ENCODE measurements at places on chromosomes 5 and 9.

GRCh38 chr9:6922124-6922676 lies 164.4 kb downstream of the KDM4C start:
- no peak for DNase-seq

DNA sequence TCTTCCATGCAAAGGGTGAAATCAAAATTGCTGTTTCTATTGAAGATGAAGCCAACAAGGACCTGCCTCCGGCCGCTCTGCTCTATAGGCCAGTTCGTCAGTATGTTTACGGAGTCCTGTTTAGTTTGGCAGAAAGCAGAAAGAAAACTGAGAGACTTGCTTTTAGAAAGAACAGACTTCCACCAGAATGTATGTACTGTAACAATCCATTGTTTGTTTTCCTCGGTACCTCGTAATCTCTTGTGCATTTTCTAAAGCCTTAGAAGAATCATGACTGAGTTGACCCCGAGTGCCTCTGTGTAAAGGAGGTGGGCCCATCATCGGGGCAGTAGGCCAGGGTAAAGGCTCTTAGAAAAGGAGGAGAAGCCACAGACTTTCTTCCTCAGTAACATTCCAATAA lies 44.2 kb upstream of the PHF2 start:
- DNase-seq: no peak

DNA sequence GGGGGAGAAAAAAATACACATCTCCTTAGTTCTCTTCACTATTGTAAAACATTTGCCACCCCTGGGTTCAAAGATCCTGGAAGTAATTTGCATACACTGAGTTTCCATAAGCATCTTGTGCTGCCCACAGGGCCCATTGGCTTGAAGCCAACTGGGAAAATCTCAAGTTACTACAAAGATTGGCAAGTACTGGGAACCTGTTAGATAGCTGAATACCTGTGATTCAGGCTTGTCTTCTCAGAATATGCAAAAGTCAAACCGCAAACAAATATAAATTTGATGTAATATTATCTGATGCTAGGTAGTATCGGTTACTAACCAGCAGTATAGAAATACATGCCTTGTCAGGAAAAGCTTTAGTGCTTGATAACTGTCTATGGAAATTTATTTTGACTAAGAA lies 156.9 kb upstream of the FST start:
- DNase-seq: no peak

DNA sequence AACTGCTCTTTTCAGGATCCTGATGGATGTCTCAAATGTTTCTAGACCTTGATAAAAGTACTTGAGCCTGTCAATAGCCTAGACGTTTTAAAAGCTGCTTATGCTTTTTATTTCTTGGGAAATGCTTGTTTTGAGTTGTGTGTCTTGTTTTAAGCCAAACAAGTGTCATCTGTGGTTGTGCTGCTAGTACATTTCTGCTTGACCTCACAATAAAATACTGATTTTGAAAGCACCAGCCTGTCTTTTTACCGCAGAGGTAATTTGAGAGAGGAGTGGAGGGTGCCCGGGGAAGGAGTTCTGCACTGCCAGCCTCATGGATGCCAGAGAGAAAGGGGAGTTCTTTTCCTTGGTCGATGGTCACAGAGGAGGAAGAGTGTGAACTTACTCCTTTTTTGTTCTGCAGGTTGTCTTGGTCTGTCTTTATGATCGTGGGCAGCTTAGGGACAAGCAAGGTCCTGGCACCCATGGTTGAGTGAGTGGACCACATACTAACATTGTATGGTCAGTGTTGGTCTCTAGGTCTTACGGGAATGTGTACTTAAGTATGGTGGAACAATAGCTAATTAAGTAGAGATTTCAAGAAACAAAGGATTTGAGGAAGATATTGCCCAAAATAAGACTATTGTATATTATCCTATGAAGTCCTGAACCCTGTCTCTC lies 61.0 kb downstream of the TRIO start:
- DNase-seq: no peak

DNA sequence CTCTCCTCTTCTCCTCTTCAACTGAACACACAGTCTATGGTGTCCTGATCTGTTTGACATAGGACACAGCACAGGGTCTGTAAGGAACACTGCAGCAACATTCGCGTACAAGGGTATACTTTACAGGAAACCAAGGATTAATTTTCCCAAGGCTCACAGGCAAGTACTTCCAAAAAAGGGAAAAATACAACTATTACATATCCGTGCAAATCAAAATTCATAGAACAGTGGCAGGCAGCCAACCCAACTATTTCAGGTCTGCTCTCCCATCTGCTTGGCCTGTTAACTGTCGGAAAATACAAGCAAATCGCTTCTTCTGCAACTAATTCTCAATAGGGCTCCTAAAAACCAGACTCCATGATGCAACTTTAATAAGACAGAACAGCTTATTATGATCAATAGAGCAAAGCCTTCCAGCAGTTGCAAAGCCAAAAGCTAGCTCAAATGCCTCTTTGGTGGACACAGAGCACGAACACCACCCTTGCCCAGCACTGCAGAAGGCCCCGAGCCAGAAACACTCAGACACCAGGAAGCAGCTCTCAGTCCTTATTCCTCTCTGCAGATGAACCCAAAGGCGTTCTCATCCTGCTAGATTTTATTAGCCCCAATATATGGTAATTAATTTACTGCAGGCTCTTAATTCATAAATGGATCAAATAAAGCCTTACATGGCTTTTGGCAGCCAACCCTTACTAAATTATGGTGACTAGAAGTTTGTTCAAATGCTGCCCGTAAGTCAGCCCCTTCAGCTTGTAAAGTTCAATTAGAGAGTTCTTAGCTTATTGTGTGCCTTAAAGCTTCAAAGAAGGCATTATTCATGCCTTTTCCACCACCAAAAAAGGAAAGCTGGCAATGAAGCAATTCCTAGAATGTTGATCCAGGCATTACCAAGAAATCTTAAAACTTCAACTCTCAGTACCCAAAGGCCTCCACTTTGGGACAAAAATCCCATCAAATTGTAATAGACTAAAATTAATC lies 68.8 kb downstream of the ZNF608 start:
- no peak for DNase-seq

DNA sequence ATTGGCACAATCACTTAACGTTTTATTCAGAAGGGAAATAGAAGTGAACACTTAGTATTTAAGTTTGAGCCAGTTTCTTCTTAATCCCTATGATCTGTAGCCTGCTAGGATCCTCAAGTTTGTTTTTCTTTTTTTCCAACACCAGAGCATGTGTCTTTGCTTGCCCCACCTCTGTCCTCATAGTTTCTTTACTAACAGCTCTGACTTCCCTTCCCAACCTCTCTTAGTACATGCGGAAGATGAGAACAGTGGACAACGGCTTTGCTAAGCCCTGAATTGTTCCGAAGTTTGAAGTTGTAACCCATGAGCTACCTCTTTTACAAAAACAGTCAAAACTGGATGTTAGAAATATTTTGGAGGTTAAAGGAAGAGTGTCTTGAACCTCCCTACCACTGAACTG lies 61.7 kb upstream of the TAF11L2 start:
- no peak for DNase-seq

GRCh38 chr9:4797854-4798150 lies 5.1 kb downstream of the RCL1 start:
- DNase-seq: no peak

GRCh38 chr5:51380603-51381207 lies 2.5 kb upstream of the ISL1 start:
- no peak for DNase-seq

GRCh38 chr5:59622848-59623247 lies 270.7 kb downstream of the PDE4D start:
- DNase-seq: no peak

DNA sequence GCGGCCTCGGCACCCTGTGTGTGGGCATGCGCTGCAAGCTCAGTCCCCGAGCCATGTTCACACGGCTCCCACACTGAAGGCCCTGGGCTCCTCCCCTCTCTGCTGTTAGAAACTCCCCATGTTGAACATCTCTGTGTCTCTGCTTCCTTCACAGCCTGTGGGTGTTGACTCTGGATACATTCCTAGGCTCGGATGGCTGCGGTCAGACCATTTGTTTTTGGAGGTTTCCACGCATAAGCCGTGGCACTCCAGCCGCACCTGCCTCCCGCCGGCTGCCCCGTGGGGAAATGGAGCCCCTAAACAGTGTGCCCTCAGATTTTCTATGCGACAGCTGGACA lies 31.2 kb upstream of the LRRC14B start:
- DNase-seq: no peak

- DNase-seq: no peak
Measured at GRCh38 chr9:135602789-135603481, 36.4 kb downstream of the GLT6D1 start.

DNA sequence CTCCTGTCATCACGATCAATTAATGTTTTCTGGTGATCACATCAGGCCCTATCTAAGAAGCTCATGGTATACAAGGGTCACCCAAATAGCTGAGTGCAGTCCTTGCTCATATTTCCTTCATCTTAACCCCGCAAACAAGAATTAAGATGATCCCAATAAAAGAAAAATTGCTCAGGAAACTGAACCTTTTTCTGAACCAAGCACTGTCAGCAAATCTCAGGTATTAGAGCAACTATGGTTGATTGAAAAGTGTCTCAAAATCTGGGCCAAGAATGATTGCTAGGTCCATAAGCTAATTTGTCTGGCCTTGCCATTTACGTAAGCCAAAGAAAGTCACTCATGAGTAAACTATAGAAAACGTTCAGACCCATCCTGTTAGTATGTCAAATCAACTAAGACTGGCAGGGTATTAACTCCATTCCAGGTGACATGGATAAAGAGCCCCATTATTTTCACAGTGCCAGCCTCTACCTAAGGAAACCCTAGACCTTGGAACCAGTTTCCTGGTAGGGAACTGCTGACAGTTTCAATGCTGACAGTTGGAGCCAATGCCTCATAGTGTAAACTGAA lies 209.3 kb downstream of the DEPDC1B start:
- DNase-seq: no peak

GRCh38 chr5:26894719-26895263 lies 143.6 kb downstream of the CDH9 start:
- DNase-seq: no peak

- DNase-seq: no peak
Measured at GRCh38 chr9:70590315-70590677, 175.8 kb upstream of the KLF9 start.

DNA sequence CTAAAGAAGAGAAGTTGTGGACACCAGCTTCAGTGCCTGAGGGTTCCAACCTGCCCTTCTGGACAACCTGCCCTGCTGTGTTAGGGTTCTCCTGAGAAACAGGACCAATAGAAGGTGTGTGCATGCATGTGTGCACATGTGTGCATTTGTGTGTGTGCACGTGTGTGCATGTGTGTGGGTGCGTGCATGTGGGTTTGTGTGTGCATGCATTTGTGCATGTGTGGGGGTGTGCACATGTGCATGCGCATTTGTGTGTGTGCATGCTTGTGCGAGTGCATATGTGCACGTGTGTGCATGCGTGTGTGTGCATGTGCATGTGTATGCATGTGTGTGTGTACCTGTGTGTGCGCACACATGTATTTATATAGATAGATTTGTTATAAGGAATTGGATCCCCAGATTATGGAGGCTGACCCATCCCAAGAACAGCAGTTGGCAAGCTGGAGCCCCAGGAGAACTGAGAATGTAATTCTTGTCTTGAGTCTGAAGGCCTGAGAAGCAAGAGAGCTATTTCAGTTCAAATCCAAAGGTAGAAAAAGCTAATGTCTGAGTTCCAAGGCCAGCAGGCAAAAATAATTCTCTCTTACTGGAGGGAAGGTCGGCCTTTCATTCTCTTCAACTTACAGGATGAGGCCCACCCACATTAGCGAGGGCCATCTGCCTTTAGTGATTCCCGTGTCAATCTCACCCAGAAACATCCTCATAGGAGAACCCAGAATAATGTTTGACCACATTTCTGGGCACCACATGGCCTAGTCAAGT lies 62.9 kb upstream of the SYNPO start:
- DNase-seq: no peak

DNA sequence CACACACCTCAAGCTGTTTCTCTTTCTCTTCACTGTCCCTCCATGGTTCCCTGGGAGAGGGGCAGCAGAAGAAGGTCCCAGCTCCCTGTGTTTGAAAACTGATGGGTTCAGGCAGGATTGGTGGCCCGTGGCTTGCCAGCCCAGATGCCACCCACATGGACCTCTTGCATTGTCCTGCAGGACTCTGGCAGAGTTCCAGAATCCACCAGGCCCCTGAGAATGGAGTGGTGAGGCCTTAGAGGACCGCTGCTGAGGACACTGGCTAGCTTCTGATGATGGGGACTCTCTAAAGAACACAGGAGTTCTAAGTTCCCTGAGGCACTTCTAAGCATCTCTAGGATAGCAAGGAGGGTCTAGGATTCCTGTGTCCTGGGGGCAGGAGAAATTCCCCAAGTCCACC lies 24.8 kb downstream of the CTSL start:
- no peak for DNase-seq

GRCh38 chr5:18152671-18153070 lies 518.4 kb downstream of the TAF11L14 start:
- DNase-seq: no peak

DNA sequence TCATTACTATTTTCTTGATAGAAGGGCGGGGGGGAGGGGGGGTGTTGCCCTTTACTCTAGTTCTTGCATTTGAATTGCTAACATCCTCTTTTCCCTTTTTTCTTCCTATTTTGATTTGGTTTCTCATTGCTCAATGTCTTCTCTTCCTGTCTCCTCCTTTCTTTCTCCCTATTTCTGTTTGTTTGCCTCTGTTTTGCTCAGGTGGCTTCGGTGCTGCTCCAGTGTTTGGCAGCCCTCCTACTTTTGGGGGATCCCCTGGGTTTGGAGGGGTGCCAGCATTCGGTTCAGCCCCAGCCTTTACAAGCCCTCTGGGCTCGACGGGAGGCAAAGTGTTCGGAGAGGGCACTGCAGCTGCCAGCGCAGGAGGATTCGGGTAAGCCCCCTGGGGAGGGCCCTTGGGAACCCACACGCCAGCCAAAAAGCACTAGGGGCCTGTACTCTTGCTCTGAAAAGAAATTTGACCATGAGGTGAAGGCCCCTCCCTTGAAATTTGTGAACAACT lies 48.3 kb downstream of the FAM78A start:
- DNase-seq: no peak

- no peak for DNase-seq
Measured at GRCh38 chr5:91390268-91390667, 7.2 kb upstream of the ARRDC3 start.

DNA sequence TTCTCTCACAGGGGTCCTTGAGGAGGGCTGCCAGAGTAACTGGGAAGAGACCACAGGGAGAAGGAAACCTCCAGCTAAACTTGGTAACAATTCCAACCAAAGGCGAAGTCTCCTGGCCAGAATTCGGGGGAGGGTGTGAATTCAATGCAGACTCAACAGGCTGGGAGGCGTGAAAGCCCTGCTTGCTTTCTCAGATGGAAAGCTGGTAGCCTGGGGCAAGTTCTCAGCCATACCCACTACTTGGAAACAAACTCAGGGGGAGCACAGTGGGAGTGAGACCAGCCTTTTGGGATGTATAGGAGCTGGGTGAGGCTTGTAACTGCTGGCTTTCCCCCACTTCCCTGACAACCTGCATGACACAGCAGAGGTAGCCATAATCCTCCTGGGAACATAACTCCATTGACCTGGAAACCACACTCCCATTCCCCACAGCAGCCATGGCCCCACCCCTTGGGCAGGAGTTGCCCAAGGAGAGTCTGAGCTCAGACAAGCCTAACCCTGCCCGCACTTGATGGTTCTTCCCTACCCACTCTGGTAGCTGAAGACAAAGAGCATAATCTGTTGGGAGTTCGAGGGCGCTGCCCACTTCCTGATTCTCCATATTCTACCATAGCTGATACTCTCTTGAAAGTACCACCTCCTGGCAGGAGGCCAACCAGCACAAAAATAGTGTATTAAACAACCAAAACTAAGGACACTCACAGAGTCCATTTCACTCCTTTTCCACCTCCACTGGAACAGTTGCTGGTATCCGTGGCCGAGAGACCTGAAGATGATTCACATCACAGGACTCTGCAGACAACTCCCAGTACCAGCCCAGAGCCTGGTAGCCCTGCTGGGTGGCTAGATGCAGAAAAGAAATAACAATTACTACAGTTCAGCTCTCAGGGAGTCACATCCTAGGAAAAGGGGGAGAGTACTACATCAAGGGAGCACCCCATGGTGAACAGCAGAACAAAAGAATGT lies 123.8 kb downstream of the FAM170A start:
- DNase-seq: no peak
